Chondrocyte (in vitro differentiated cells): ENCODE measurements at places on chromosomes 4 and X. TPM values are rescaled to one million over a fixed set of nuclear protein-coding genes. Genes with fewer than 3 reads are reported as not detected.

GPC3 gene
- 1.5 to 5.9 TPM (median 1.9 TPM) in 3 replicates for total RNA-seq

PROM1 gene
- 0.10 TPM in 1 of 3 replicates, not detected in the others for total RNA-seq

MCF2 gene
- 0.10 TPM in 1 of 3 replicates, not detected in the others for total RNA-seq

- H3K36me3 ChIP-seq = peaks cover 5% of the 10 kb centered on the region
- H3K4me1 ChIP-seq = no peaks in the 10 kb centered on the region
- no peak overlapping the region for H3K4me3 ChIP-seq
- H3K27me3 ChIP-seq = no peaks in the 10 kb centered on the region
- H3K27ac ChIP-seq = no peak overlapping the region
Observed at GRCh38 chrX:72470117-72470516, 102.5 kb downstream of the HDAC8 start.

- H3K36me3 ChIP-seq = peaks cover 9% of the 10 kb centered on the region
- peaks cover 42% of the 10 kb centered on the region for H3K4me1 ChIP-seq
- DNase-seq = no peak
- no peak overlapping the region for H3K4me3 ChIP-seq
Observed at GRCh38 chrX:74249963-74250362, 54.0 kb upstream of the ZCCHC13 start.

- H3K27ac ChIP-seq = no peak overlapping the region
- H3K36me3 ChIP-seq = no peaks in the 10 kb centered on the region
- H3K27me3 ChIP-seq = peaks cover 2% of the 10 kb centered on the region
- no peak overlapping the region for H3K4me3 ChIP-seq
- no peaks in the 10 kb centered on the region for H3K4me1 ChIP-seq
Observed at GRCh38 chrX:12309744-12310076, 171.4 kb downstream of the FRMPD4 start.

DNA sequence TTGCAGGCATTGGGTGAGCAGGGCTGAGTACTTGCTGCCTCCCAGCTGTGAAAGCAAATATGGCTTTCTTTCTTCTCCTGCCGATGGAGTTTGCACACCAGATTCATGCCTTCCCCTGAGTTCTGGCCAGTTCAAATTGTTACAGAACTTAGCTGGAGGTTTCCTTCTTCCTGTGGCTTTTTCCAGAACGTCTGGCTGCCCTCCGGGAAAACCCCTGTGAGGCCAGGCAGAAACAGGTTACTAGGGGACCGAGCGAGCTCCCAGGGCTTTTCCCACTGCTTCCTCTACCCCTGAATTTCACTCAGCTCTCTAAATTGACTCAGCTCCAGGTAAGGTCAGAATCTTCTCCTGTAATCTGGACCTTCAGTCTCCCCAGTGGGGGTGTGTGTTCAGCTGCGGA, 482.4 kb downstream of the C4orf33 start:
- H3K4me3 ChIP-seq = no peak overlapping the region
- no peaks in the 10 kb centered on the region for H3K36me3 ChIP-seq
- no peaks in the 10 kb centered on the region for H3K27me3 ChIP-seq

- H3K27me3 ChIP-seq = peaks cover 7% of the 10 kb centered on the region
- H3K27ac ChIP-seq = no peak overlapping the region
- no peak overlapping the region for H3K4me3 ChIP-seq
- H3K4me1 ChIP-seq = peaks cover 6% of the 10 kb centered on the region
Observed at GRCh38 chr4:4672402-4672801, 130.6 kb upstream of the STX18 start.

DNA sequence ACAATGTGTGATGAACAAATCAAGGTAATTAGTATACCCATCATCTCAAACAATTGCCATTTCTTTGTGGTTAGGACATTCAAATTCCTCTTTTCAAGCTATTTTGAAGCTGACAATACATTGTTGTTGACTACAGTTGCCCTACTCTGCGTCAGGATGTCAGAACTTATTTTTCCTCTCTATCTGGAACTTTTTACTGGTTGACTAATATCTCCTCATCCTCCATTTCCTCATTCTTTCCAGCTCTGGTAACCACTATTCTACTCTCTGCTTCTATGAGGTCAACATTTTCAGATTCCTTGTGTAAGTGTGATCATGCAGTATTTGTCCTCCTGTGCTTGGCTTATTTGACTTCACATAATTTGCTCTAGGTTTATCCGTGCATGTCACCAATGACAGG, 240.5 kb upstream of the HS3ST1 start:
- H3K4me1 ChIP-seq = no peaks in the 10 kb centered on the region
- no peaks in the 10 kb centered on the region for H3K36me3 ChIP-seq
- no peak for DNase-seq

- H3K27ac ChIP-seq = no peak overlapping the region
- no peaks in the 10 kb centered on the region for H3K36me3 ChIP-seq
- H3K27me3 ChIP-seq = no peaks in the 10 kb centered on the region
- no peak overlapping the region for H3K4me3 ChIP-seq
- DNase-seq = no peak
Observed at GRCh38 chrX:137178392-137178791, 144.6 kb upstream of the GPR101 start.

- no peaks in the 10 kb centered on the region for H3K36me3 ChIP-seq
- no peak for DNase-seq
- no peak overlapping the region for H3K4me3 ChIP-seq
- H3K27ac ChIP-seq = no peak overlapping the region
Observed at GRCh38 chrX:131987252-131987651, 35.9 kb upstream of the STK26 start.

- no peaks in the 10 kb centered on the region for H3K36me3 ChIP-seq
- no peaks in the 10 kb centered on the region for H3K27me3 ChIP-seq
- DNase-seq = no peak
- peak overlapping the region; percentile 52 for H3K27ac ChIP-seq
- peaks cover 94% of the 10 kb centered on the region for H3K4me1 ChIP-seq
Observed at GRCh38 chrX:154733066-154733425, 17.8 kb downstream of the GAB3 start.
